ENCODE measurements at places on chromosomes 3 and 15.
A peak's percentile ranks its signal among the peaks of the same experiment; 100 is the strongest.

DNA sequence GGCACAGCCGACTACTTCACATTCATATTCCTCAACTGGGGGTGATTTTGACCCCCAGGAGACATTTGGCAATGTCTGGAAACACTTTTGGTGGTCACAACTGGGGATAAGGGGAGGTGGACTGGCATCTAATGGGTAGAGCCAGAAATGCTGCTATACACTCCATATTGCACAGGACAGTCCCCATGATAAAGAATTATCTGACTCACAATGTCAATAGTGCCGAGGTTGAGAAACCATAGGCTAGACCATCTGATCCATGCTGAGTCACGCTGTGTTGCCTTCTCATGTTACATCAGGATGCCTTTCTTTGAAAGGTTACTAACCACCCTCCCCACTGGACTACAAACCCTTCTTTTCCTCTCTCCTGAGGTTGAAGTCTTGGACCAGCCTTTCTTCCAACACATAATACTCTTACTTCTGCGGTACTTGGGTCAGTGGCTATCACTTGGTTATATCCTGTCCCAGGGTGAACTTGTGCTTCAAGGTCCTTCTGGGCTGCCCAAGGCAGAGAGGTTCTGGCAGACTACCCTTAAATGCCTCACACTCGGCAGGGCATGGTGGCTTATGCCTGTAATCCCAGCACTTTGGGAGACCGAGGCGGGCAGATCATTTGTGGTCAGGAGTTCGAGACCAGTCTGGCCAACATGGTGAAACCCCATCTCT is 68.8 kb downstream of the CTNNB1 start:
- DNase-seq, result no peak
- peaks cover 8% of the 10 kb centered on the region for H3K36me3 ChIP-seq
- H3K27ac ChIP-seq, result no peak overlapping the region
- no peaks in the 10 kb centered on the region for H3K4me1 ChIP-seq

DNA sequence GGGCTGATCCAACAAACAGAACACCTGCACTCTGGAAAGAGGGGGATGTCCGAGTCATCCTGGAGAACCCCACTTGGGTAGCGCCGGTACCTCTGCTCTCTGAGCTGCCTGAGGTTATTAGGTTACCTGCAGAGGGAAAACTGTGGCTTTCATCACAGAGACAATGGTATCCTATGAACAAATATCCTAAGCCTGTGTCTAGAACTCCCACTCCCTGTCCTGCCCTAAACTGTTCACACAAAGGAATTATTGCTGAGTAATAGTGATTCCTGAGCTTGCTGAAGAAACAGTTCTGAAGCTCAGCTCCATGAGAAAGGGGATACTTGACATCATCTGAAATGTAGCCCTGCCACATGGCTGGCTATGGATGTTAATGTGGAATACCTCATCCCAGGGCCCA is 31.9 kb upstream of the WNT5A start:
- no peak for DNase-seq
- no peaks in the 10 kb centered on the region for H3K27me3 ChIP-seq
- H3K4me3 ChIP-seq, result no peak overlapping the region
- H3K36me3 ChIP-seq, result no peaks in the 10 kb centered on the region
- H3K4me1 ChIP-seq, result no peaks in the 10 kb centered on the region

DNA sequence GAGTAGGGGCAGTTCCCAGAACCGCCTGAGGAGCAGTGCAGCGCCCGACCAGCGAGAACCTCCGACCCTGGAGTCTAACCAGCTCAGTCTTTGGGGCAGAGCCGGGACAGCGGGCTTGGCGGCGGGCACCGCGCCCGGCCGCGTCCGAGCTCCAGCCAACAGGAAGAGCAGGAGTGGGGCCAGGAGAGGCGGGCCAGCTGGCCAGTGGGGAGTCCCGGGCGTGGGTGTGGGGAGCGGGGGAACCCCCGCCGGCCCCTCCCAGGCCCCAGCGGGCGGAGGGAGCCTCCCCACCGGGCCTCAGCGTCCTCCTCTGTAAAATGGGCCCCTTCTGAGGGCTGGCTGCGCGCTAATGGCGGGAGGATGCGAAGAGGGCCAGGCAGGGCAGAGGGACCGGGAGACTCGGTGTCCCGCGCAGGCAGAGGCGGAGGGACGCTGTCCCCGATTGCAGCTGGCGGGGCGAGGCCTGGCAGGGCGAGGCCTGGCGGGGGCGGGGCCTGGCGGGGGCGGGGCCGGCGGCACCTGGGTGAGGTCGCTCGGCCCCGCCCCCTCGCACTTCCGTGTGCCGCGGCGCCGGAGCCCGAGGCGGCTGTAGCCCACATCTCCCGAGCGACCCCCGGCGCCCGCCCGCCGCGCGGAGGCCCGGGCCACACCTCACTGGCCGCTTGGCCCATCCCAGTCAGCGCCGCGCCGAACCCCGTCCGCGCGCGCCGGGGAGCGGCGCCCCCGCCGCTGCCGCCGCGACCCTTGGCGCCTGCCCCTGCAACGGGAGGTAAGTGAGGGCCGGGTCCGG is at the start of gene PRKCD:
Gene PRKCD (plus strand): TSS at position 550 of the 790 bp plus-strand sequence. CDS start 17,214 bp downstream, outside the sequence.
- peak; percentile 82 for DNase-seq
- peak within 1 kb of the TSS; percentile 94 for H3K4me3 ChIP-seq
- H3K27me3 ChIP-seq, result peaks cover 29% of the 10 kb centered on the region
- H3K4me1 ChIP-seq, result peaks cover 23% of the 10 kb centered on the region
- peaks cover 4% of the 10 kb centered on the region for H3K36me3 ChIP-seq

- no peak for DNase-seq
- H3K4me1 ChIP-seq, result no peaks in the 10 kb centered on the region
- no peaks in the 10 kb centered on the region for H3K27me3 ChIP-seq
Measured at GRCh38 chr3:294096-294495, 97.5 kb downstream of the CHL1 start.

- peaks cover 10% of the 10 kb centered on the region for H3K4me1 ChIP-seq
- no peak for DNase-seq
Measured at GRCh38 chr3:16148783-16149182, 25.7 kb upstream of the GALNT15 start.

DNA sequence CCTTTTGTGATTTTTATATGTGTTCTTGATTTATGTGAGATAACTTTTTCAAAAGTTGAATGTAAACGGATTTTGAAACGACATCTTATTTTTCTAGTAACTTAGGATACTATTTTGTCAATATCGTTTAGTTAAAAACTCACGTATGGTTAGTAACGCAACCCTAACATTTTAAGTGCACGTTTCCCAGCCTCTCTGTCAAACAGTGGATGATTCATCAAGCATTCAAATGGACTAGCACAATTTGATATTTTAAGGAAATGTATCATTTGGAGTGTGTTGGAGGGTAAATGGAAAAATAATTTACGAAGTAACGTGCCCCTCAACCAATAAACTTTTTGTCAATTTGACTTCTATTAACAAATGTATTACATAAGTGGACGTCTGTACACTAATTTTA is 23.3 kb downstream of the RTP3 start:
- H3K4me3 ChIP-seq, result no peak overlapping the region
- no peak overlapping the region for H3K27ac ChIP-seq
- no peak for DNase-seq
- peaks cover 8% of the 10 kb centered on the region for H3K4me1 ChIP-seq
- H3K36me3 ChIP-seq, result no peaks in the 10 kb centered on the region

GRCh38 chr3:59374818-59375211 is 325.0 kb upstream of the CFAP20DC start:
- DNase-seq, result no peak
- peaks cover 7% of the 10 kb centered on the region for H3K27me3 ChIP-seq
- H3K4me1 ChIP-seq, result peaks cover under 1% of the 10 kb centered on the region
- H3K4me3 ChIP-seq, result no peak overlapping the region
- H3K27ac ChIP-seq, result no peak overlapping the region

GRCh38 chr15:99425657-99426301 is 140.0 kb upstream of the MEF2A start:
- no peaks in the 10 kb centered on the region for H3K27me3 ChIP-seq
- no peak for DNase-seq
- H3K27ac ChIP-seq, result peak overlapping the region; percentile 28
- H3K4me1 ChIP-seq, result peaks cover 50% of the 10 kb centered on the region

DNA sequence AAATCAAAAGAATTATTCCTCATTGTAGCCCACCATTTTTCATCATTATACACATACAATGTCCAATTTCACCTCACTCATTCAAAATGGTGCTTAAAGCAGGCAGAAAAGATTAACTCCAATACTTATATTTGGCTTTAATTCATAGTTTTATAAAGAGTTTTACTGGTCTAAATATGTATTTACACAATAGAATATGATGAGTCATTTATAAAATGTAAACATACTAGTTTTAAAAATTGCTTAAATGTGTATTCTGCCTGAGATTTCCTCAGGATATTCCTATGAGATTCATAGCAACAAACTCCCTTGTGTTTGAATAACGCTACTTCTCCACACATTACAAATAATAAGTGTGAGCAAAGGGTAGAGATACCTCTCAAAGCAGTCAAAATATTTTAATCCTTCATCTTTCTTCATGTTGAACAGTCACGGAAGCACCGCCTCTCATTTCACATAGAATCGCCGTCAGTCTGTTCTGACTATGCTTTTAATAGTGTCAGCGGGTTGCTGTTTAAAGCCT is 75.7 kb upstream of the GBE1 start:
- H3K27me3 ChIP-seq, result peaks cover 9% of the 10 kb centered on the region
- no peak overlapping the region for H3K27ac ChIP-seq
- DNase-seq, result no peak
- no peaks in the 10 kb centered on the region for H3K4me1 ChIP-seq

DNA sequence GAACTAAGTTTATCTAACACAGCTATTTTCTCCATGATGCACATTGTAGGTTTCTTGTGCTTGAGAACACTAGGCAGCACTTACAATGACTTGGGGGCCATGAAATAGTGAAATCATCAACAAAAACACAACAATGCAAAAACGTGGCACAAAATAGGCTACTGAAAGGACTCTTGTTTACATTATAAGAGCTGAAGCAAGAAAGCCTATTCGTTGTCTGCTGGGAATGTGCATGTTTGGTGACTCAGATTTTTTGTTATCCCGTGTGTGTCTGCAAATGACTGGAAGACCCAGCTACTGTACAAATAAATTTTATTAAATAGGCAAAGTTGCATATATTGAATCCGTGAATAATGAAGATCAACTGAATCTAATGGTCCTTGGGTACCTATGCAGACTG is 85.0 kb downstream of the TCF12 start:
- no peaks in the 10 kb centered on the region for H3K36me3 ChIP-seq
- H3K4me3 ChIP-seq, result no peak overlapping the region
- H3K4me1 ChIP-seq, result no peaks in the 10 kb centered on the region
- H3K27ac ChIP-seq, result no peak overlapping the region
- DNase-seq, result no peak

GRCh38 chr3:190116551-190117067 is 4.1 kb downstream of the P3H2 start:
- H3K36me3 ChIP-seq, result no peaks in the 10 kb centered on the region
- peaks cover 82% of the 10 kb centered on the region for H3K27me3 ChIP-seq
- no peak overlapping the region for H3K4me3 ChIP-seq
- H3K4me1 ChIP-seq, result peaks cover 8% of the 10 kb centered on the region

DNA sequence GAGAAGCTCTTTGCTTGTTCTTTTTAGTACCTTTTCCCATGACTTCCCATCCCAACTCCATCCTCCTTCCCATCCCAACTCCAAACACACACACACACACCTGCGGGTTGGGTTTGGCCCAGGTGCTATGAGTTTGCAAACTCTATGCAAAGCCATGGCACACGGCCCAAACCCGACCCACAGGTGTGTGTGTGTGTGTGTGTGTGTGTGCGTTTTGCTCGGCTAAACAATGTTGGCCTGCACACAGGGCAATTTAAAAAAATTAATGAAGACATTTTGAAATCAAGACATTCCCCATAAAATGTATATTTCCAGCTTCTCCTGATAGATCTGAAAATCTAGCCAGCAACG is 103.7 kb upstream of the TLE3 start:
- H3K4me3 ChIP-seq, result no peak overlapping the region
- H3K4me1 ChIP-seq, result no peaks in the 10 kb centered on the region
- DNase-seq, result no peak
- no peaks in the 10 kb centered on the region for H3K27me3 ChIP-seq
- H3K36me3 ChIP-seq, result no peaks in the 10 kb centered on the region

DNA sequence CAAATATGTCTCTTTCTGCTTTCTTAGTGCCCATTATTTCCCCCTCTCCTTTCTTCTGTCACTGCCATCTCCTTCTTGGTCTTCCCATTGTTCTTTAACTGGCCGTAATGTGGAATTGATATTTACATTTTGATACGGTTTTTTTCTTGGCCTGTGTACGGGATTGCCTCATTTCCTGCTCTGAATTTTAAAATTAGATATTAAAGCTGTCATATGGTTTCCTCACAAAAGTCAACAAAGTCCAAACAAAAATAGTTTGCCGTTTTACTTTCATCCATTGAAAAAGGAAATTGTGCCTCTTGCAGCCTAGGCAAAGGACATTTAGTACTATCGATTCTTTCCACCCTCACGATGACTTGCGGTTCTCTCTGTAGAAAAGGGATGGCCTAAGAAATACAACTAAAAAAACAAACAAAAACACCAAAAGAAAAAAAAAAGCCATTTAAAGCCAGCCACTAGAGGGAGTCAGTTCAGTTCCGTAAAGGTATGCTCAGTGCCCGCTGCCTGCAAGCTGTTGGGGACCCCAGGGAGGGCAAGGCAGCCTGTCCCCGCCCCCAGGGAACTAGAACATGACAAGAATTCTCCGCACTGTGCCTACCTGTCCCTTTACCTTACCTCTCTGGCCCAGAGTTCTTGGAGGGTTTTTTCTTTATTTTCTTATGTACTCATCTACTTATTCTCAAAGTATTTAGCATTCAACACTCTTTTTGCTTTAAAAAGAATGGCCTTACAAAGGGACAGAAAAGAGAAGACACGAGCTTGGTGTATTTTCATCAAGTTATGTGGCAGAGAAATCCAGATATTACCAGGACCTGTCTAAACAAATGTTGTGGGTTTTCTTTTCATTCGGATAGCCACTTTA is 30.0 kb upstream of the NR2E3 start:
- DNase-seq, result peak; percentile 26
- peak overlapping the region; percentile 92 for H3K27ac ChIP-seq
- H3K4me3 ChIP-seq, result peak overlapping the region; percentile 40
- peaks cover 32% of the 10 kb centered on the region for H3K27me3 ChIP-seq
- peaks cover 17% of the 10 kb centered on the region for H3K4me1 ChIP-seq
- no peaks in the 10 kb centered on the region for H3K36me3 ChIP-seq

- peaks cover under 1% of the 10 kb centered on the region for H3K4me1 ChIP-seq
- H3K36me3 ChIP-seq, result no peaks in the 10 kb centered on the region
- no peak overlapping the region for H3K4me3 ChIP-seq
- H3K27me3 ChIP-seq, result peaks cover 13% of the 10 kb centered on the region
- no peak for DNase-seq
Measured at GRCh38 chr3:133246773-133247172, 153.1 kb upstream of the BFSP2 start.

- no peak overlapping the region for H3K27ac ChIP-seq
- H3K4me1 ChIP-seq, result peaks cover 28% of the 10 kb centered on the region
- peaks cover 3% of the 10 kb centered on the region for H3K36me3 ChIP-seq
Measured at GRCh38 chr15:60761505-60761845, 282.5 kb upstream of the ICE2 start.

GRCh38 chr3:155495387-155495786 is 201.9 kb upstream of the STRIT1 start:
- H3K27me3 ChIP-seq, result no peaks in the 10 kb centered on the region
- no peaks in the 10 kb centered on the region for H3K36me3 ChIP-seq
- H3K4me3 ChIP-seq, result no peak overlapping the region
- peak; percentile 5 for DNase-seq
- peaks cover 26% of the 10 kb centered on the region for H3K4me1 ChIP-seq

- H3K27ac ChIP-seq, result no peak overlapping the region
- H3K27me3 ChIP-seq, result no peaks in the 10 kb centered on the region
- H3K4me1 ChIP-seq, result peaks cover 11% of the 10 kb centered on the region
- H3K36me3 ChIP-seq, result no peaks in the 10 kb centered on the region
- no peak for DNase-seq
Measured at GRCh38 chr15:91369823-91370222, 269.8 kb downstream of the SV2B start.

- H3K27me3 ChIP-seq, result no peaks in the 10 kb centered on the region
- no peak overlapping the region for H3K27ac ChIP-seq
- no peak overlapping the region for H3K4me3 ChIP-seq
- no peak for DNase-seq
- no peaks in the 10 kb centered on the region for H3K36me3 ChIP-seq
Measured at GRCh38 chr3:23312866-23313265, 109.7 kb downstream of the UBE2E2 start.
